ENCODE measurements at places on chromosomes 5 and 9.

DNA sequence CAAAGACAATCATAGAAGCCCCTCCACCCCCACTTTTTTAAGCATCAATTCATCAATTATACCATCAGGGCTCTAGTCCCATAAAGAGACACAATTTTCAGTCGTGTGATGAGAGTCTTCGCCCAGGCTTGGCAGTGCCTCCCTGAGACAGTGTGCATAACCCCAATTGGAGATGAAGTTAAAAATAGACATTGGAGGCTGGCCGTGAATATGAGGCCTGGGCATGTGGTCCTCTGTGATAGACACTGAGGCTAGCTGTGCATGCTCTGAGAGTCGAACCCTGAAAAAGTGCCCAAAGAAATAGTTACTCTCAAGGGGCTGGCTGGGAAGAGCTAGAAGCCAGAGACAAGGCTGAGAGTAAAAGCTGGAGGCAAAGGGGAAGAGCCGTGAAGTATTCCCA is 248.6 kb upstream of the NR4A3 start:
- DNase-seq, result no peak

DNA sequence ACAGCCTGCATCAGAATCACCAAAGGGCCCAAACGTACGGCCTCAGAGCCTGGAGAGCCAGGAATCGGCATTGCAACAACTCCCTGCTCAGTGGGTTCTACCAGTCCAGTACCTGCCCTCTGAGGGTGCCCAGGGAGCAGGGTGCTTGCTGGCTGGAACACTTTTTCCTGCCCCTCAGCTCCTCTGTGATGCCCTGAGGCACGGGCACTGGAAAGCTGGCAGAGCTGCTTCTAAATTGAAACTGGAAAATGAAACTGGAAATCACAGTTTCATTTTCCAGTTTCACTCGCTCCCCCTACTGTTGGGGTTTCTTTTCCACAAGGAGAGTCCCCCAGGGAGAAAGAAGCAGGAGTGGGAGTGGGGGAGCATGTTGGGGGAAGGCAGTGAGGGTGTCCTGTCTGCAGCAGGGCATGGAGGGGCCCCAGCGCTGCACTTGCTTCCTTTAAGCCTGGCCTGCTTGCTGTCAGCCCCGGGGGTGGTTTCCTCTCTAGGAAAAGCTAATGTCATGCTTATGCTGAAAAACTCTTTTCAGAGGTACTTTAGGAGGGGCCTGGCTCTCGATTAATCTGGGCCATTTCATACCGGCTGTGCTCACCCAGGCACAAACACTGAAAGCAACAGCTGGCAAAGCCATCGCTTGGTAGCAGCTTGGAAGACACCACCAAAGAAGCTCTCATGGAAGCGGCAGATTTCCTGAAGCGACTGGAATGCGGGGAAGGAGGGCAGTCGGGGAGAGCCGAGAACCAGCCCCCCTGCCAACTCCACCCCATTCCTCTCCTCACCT is 26.2 kb downstream of the IRF1 start:
- DNase-seq, result no peak

GRCh38 chr5:66145737-66146136 is 1.6 kb downstream of the SREK1 start:
- no peak for DNase-seq

- DNase-seq, result no peak
Observed at GRCh38 chr9:133729617-133730281, 8.4 kb downstream of the SARDH start.

GRCh38 chr9:38685535-38685934 is 34.4 kb downstream of the FAM240B start:
- no peak for DNase-seq

GRCh38 chr5:80569086-80569960 is 757 bp downstream of the ANKRD34B start:
- DNase-seq, result no peak

- no peak for DNase-seq
Observed at GRCh38 chr5:1918488-1919208, 35.9 kb upstream of the IRX4 start.

DNA sequence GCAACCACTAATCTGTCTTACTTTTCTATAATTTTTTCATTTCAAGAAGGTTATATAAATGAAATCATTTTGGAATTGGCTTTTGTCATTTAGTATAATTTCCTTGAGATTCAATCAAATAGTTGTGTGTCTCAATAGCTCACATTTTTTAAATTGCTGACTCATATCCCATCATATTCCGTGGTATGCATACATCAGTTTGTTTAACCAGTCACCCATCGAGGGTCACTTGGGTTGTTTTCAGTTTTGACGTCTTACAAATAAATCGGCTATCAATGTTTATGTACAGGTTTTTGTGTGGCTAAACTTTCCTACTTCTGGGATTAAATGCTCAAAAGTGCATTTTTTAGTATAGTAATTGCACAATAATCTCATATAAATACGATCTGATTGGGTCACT is 185.5 kb downstream of the TAF11L14 start:
- no peak for DNase-seq

DNA sequence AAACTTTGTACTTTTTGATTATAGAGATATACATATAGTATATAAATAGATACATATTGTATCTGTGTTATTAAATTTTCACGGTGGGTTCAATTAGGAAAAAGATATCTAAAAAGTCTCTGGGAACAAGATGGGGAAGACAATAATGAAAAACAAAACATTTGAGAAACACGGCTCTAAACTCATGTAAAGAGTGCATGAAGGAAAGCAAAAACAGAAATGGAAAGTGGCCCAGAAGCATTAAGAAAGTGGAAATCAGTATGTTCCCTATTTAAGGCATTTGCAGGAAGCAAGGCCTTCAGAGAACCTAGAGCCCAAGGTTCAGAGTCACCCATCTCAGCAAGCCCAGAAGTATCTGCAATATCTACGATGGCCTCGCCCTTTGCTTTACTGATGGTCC is at the start of gene IFNA1:
Gene IFNA1, plus strand, starts transcription at position 301 of the 400 bp plus-strand sequence. Its CDS starts 69 bp downstream, at position 370.
- no peak for DNase-seq

- DNase-seq, result no peak
Observed at GRCh38 chr5:53017794-53018391, 28.7 kb downstream of the ITGA2 start.

- no peak for DNase-seq
Observed at GRCh38 chr5:95734906-95735305, 3.8 kb downstream of the RHOBTB3 start.
